ENCODE measurements at places on chromosomes 4 and X. TPM values are rescaled to one million over a fixed set of nuclear protein-coding genes. Genes with fewer than 3 reads are reported as not detected.

- no peak for DNase-seq
Observed at GRCh38 chr4:823176-823760, 2.7 kb downstream of the CPLX1 start.

GRCh38 chr4:8730681-8731080 lies 138.1 kb downstream of the CPZ start:
- DNase-seq: no peak

- no peak for DNase-seq
Observed at GRCh38 chrX:153620576-153620975, 21.6 kb upstream of the CCNQ start.

- DNase-seq: no peak
Observed at GRCh38 chr4:86247906-86248305, 111.9 kb downstream of the MAPK10 start.

GRCh38 chr4:78613522-78614321 lies 62.2 kb downstream of the ANXA3 start:
- DNase-seq: no peak

DNA sequence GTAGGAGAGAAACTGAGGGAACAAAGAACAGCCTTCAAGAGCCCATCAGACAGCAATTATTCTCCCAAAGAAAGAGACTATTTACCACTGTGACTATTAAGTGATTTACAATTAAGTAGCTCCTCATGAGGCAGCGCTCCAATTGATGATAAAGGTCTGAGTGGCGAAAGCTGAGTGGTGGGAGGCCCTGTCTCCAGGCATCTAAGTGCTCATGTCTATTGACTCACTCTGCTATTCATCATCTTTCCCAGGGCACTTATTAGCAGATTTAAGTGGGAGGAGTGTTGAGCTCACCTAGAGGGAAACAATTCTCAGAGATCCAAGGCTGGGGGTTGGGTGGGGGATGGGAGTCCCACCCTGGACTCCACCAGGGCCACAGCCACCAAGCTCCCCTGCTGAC lies 23.3 kb downstream of the AMER1 start:
- no peak for DNase-seq

GRCh38 chr4:185591679-185592141 lies 56.4 kb upstream of the PDLIM3 start:
- no peak for DNase-seq

GRCh38 chrX:127207326-127207725 lies 387.8 kb downstream of the PRR32 start:
- no peak for DNase-seq

GRCh38 chrX:140817943-140818342 lies 108.4 kb downstream of the LINC00632 start:
- DNase-seq: no peak

GRCh38 chr4:89914609-89915550 lies 20.2 kb downstream of the MMRN1 start:
- no peak for DNase-seq

GRCh38 chr4:53618321-53618720 lies 27.0 kb upstream of the LNX1 start:
- DNase-seq: no peak

GRCh38 chr4:56217343-56217890 lies 169.9 kb downstream of the AASDH start:
- no peak for DNase-seq

DNA sequence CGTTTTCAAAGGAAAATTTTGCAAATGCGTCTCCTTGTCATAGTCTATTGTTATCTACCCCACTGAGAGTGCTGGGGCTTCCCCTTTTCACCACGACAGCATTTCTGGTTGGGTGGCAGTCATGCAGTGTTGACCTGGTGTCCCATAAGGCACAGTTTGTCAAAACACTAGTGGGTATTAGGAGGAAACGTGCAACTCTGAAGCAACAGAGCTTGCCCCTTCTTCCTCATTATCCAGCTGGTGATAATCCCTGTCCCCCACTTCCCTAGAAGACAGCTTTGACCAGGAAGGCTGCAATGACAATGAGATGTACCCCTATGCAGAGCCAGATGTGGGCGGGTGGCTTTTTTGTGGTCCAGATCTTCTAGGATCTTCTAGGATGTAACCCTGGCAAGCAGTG lies 1.8 kb downstream of the TBC1D1 start:
- DNase-seq: no peak

GRCh38 chrX:40773809-40774208 lies 38.5 kb upstream of the MED14 start:
- DNase-seq: no peak

DNA sequence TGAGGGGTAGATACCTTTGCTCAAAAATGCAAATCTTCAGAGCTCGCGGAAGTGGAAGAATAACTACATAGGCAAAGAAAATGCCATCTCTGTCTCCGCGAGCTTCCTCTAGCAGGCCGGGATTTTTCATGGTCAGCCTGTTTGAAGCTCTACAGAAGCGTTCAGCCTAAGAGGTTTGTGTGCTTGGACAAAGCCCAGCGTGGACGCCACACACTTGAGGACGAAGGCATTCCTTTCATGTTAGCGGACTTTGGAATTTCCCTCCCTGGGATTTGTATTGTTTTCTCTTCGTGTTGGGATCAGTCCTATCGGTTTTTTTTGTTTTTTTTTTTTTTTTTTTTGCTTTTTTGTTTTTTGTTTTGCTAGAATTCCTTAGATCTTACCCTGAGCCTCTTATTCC lies 53.7 kb downstream of the SMIM31 start:
- DNase-seq: no peak

GRCh38 chr4:127668770-127669169 lies 36.0 kb downstream of the INTU start:
- DNase-seq: no peak

GRCh38 chr4:177108708-177109107 lies 201.0 kb upstream of the NEIL3 start:
- no peak for DNase-seq

DNA sequence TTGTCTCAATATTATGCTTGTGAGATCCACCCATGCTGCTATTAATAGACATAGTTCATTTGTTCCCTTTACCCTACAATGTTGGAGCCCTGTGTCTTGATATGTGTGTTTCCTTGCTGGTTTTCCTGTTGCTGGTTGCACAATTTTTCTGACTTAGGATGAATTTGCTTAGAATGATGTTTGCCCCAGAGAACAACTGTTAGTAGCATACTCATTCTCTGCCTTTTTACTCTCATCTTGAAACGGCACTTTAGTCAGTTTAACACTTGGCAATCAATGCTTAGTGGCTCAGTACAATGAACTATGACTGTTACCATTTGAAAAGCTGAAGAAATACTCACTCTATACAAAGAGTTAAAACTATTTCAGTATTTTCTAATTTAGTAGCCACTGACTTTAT lies 158.8 kb upstream of the NDST4 start:
- no peak for DNase-seq

GRCh38 chr4:4720646-4721045 lies 138.8 kb upstream of the MSX1 start:
- DNase-seq: no peak

- no peak for DNase-seq
Observed at GRCh38 chr4:161554372-161554990, 609.3 kb downstream of the FSTL5 start.

DNA sequence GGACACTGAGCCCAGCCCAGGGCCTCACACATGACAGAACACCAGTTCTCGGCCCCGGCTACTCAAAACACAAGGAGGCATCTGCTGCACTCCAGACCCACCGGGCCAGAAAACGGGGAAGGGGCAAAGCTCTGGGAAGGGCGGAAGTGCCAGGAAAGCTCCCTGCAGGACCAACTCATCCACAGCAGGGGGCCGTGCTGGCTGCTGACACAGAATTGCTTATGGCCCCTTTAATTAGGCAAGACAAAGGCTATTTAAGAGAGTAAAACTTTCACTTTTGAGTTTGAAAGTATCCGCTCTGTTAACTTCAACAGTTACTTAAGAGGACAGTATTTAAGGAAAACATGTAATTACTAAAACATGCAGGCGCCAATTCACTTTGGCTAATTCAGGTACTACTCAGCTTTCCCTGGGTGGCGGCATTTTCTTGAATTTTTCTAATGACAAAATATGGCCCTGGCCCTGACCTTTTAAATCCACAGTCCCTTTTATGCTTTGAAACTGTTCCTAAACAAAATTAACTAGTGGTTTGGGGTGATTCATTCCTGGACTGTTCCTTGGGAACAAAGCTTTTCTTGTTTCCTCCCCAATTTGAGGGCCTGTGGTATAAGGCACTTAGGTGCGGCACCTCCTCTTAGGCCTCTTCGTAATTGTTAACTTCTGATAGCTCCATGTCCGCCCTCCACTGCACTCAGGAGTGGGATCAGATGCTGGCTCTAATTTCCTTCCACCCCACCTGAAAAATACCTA lies 40.4 kb downstream of the NSG1 start:
- no peak for DNase-seq

- no peak for DNase-seq
Observed at GRCh38 chrX:150841456-150842197, 56.8 kb downstream of the CD99L2 start.

DNA sequence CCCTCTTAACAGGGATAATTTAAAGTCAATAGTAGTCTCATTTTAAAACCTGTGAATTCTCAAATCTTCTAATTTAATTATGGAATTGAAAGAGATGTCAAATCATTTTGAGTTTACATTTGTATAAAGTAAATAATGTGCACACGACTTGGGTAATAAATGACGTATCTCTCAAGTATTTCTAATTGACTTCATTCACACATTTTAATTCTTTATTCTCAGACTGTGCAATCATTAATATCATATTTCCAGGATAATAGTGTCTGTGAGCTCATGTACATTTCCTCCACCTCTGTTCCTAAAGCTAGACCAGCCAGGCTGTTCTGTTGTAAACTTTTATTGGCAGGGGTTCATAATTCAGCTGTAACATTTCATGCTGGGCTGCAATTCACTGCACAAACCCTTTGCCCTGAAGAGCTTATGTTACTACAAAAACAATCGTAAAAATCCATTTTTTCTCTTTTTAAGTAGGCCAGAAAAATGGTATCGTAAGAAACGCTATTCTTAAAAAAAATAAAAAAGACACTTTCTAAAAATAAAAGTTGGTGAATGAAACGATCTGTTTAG lies 1103.1 kb upstream of the TENM3 start:
- no peak for DNase-seq

- no peak for DNase-seq
Observed at GRCh38 chr4:27692158-27692557, 831.5 kb downstream of the STIM2 start.

DNA sequence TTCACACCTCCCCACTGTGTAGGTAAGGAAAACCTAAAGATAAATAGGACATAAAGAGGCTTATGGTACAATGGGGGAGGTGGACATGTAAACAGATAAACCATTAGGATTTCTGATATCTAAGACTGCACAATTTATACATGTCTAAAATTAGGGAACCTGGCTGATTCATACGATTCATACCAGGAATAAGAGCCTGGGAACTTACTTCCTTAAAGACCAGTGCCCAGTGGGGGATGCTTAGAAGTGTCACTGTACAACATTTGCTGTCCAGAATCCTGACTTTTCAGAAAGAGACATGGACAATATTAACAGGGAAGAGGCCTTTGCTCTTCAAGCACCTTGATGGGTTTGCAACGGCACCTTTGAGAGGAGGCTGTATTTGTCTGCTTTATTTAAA lies 116.8 kb upstream of the KIT start:
- DNase-seq: no peak

DNA sequence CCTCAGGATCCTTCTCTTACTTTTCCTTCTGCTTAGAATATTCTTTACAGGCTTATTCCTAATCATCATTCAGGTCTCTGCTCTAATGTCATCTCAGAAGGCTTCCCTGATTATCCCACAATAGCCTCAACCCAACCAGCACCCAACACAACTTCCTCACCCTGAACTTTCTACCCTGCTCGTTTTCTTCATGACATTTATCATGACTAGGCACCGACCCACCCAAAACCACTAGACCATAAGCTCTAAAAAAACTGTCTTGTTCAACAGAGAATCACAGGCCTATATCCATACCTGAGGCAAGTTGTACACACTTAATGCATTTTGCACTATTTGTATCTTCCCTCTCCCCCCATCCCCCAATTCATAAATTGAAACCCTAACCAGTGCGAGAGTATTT lies 95.3 kb downstream of the SH3RF1 start:
- no peak for DNase-seq

DNA sequence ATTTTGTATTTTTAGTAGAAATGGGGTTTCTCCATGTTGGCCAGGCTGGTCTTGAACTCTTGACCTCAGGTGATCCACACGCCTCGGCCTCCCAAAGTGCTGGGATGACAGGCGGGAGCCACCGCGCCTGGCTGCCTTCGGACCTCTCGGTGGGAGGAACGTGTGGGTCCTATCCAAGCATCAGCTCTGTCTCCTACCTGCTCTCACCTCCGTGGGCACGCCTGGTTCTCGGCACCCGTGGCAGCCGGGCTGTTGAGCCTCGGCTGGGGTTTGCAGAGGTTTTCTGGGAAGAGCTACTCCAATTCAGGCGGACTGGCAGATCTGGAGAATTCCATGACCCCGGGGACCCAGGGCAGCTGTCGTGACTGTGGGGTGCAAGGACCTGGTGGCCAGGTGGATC lies 23.6 kb upstream of the PPP2R3B start:
- no peak for DNase-seq

GRCh38 chrX:1618689-1619088 lies 3.8 kb downstream of the ASMT start:
- no peak for DNase-seq

DNA sequence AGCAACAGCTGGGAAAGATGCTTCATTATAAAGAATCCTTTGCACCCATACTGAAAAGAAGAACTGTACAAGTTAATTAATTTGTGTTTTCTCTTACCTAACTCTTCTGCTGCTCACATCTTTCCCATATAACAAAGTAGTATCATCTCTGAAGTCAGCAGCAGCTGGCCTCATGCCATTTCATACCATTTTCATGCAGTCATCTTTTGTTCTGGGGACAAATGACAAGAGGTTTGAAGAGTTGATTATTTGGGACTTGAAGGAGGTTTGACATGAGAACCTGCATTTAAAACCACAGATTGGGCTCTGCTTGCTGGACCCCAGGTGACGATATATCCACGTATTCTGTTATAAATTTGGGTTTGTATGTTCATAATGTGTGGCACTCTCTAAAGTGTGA lies 430.3 kb downstream of the SPRY1 start:
- no peak for DNase-seq

DNA sequence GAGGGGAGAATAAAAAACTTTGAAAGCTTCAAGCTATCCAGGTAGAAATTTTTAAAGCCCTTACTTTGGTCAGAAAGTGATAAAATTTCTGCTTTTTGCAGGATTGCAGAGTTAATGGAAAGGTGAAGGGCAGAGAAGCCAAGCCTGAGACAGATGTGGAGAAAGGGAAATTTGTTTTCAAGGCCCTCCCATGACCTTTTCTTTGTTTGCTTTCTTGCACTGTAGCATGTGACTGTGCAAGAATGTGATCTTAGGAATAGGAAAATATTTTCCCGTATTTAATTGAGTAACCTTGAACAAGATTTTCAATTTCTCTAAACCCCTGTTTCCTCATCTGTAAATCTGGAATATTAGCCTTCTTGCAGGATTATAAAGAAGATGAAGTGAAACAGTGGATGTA lies 307.2 kb downstream of the PPARGC1A start:
- no peak for DNase-seq

ZBTB33 gene
- polyA plus RNA-seq: 20.7 TPM

GLOD5 gene
- polyA plus RNA-seq: 1.6 TPM

AMTN gene
- not detected for polyA plus RNA-seq

RAB33A gene
- 0.47 TPM for polyA plus RNA-seq

SYTL5 gene
- polyA plus RNA-seq: 0.26 TPM

MAGEA8 gene
- 0.24 TPM for polyA plus RNA-seq

UGT2B11 gene
- polyA plus RNA-seq: 0.52 TPM

WNK3 gene
- polyA plus RNA-seq: 2.7 TPM

BEX5 gene
- polyA plus RNA-seq: 1.6 TPM

VEGFC gene
- 15.8 TPM for polyA plus RNA-seq

AR gene
- polyA plus RNA-seq: 3.3 TPM

ELK1 gene
- polyA plus RNA-seq: 30.4 TPM

NXF2 gene
- 0.34 TPM for polyA plus RNA-seq

SERPINA7 gene
- 0.19 TPM for polyA plus RNA-seq

ARX gene
- polyA plus RNA-seq: not detected

CSN3 gene
- polyA plus RNA-seq: not detected

PRSS12 gene
- 19.6 TPM for polyA plus RNA-seq
